ENCODE measurements at places on chromosomes 2 and 18. TPM values are rescaled to one million over a fixed set of nuclear protein-coding genes. Genes with fewer than 3 reads are reported as not detected.

The ERICH2 gene
- not detected for polyA plus RNA-seq

The RPRM gene
- not detected for polyA plus RNA-seq

The ANKRD29 gene
- 17.4 TPM for polyA plus RNA-seq

The TMEM163 gene
- polyA plus RNA-seq = not detected

The SERPINB12 gene
- polyA plus RNA-seq = not detected

The INHBB gene
- polyA plus RNA-seq = 7.2 TPM

The FAM237A gene
- polyA plus RNA-seq = not detected

The TFCP2L1 gene
- 1.3 TPM for polyA plus RNA-seq

The CKAP2L gene
- 17.1 TPM for polyA plus RNA-seq

The FTCDNL1 gene
- polyA plus RNA-seq = 2.1 TPM
